ENCODE measurements at places on chromosomes 12 and 14.

GRCh38 chr14:60648249-60648933, 886 bp downstream of the SIX1 start:
- DNase-seq: no peak

GRCh38 chr12:118347916-118348315, 24.8 kb downstream of the TAOK3 start:
- DNase-seq: no peak

DNA sequence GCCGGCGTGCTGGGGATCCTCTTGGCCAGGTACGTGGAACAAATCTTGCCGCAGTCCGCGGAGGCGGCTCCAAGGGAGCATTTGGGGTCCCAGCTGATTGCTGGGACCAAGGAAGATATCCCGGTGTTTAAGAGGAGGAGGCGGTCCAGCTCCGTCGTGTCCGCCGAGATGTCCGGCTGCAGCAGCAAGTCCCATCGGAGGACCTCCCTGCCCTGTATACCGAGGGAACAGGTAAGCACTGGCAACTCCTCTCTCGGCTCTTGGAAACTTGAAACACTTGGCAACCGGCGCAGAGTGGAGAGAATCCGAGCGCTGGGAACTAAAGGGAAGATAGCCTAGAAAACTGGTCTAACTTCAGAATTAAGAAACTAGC, 1.7 kb downstream of the PDE3A start:
- no peak for DNase-seq

- no peak for DNase-seq
These were observed 126.9 kb downstream of the TTC8 start for GRCh38 chr14:88951370-88951769.

GRCh38 chr12:103647267-103647666, 60.2 kb downstream of the STAB2 start:
- DNase-seq: peak; percentile 98

DNA sequence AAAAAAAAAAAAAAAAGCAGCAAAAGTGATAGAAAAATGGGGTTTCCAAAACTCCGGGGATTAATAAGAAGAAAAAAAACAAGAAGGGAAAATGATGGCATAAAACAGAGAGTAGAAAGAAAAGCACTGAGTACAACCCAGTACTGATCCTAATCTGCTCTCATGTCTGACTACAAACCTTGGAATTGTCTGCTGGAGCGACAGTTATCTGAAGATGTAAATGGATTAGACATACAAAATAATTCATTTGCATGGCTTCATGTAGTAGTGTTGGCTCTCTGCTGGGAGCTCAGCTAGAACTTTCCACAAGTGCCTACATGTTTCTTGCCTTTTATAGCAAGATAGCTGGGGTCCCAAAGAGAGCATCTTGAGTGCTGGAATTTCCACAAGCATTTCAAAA, 34.2 kb downstream of the ZCRB1 start:
- no peak for DNase-seq

DNA sequence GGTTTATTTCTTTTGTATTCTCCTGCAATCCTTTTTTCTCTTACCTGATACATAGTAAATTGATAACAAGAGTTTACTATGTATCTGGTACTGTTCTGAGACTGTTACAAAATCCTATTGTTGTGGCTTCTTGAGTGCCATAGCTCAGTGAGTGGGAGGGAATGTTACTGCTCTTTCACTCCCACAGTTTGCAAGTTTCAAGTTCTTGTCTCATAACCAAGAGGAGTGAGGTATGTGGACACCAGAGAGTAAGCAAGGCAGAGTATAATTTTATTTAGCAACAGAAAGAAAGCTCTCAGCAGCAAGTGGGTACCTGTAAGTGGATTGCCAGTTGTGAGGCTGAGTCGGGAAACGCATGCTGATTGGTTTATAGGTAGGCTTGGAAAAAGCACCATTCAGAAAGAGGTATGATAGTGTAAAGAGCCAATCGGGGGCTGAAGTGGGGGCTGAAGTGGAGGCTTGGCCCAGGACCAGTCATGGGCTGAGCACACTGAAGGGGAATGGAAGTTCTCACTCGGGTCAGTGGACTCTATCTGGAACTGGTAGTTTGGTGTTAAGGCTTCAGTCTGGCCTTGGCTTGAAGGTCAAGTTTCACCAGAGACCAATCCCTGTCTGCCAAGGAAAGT, 850.8 kb downstream of the TMTC2 start:
- DNase-seq: no peak

DNA sequence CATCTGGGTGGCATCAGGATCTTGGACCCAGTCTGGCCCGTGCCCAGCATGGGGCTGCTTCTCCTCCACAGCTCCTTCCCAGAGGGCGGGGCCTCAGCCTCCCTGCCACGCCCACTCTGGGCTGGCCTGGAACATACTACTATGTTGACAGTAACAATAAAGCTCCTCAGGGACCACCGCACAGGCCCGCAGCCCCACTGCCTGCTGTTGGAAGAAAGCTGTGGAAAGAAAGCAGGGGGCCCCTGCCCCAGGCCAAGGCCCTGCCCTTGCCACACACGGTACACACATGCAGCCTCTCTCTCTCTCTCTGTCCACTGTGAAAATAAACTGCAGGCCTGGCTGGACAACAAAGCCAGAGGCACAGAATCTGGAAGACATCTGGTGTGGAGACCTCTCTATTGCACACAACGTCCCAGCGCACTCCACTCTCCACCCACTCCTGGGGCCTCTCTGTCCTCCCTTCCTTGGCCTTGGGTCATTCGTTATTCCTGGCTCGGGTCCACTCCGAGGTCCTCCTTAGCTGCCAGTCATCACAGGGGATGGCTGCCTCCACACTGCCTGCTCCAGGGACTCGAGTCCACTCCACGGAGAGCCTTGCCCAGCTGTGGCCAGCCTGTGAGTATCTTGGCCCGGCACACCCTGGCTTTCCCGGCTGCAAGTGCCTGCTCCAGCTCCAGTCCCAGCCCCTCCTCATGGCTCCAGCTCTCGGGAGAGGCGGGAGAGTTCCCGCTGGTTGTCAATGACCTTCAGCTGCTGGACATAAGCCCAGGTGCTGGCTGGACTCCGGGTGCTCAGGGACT, 11.8 kb upstream of the ENDOU start:
- peak; percentile 40 for DNase-seq

DNA sequence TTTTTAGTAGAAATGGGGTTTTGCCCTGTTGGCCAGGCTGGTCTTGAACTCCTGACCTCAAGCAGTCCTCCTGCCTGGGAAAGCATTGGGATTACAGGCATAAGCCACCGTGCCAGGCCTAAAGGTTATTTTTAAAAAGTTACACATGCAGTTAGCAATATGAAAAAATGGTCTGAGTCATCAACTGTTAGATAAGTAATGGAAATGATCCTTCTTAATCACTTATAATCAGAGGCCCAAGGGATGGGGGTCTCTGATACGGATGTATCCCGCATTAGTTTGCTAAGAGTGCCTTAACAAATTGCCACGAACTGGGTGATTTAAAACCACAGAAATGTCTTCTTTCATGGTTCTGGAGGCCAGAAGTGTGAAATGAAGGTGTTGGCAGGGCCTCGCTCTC, 54.1 kb upstream of the FERMT2 start:
- DNase-seq: no peak

- no peak for DNase-seq
These were observed 8.7 kb downstream of the PGAM5 start for GRCh38 chr12:132719141-132719953.

DNA sequence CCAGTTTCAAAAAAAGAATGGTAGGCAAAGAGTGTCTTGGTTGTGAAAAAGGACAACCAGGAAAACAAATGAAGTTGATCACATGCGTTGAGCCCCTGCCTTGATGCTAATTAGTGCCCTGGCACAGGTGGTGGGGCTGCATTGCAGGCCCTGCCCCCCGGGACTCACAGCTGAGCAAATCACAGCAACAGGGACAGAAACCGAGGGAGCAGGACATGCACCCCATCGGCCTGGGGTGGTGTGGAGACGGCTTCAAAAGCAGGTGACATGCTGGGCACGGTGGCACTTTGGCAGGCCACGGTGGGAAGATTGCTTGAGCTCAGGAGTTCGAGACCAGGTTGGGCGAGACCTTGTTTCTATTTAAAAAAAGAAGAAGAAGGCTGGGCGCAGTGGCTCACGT, 1.1 kb upstream of the PAPLN start:
- DNase-seq: no peak

- peak; percentile 58 for DNase-seq
These were observed 131.1 kb upstream of the SLC38A2 start for GRCh38 chr12:46503637-46504175.

DNA sequence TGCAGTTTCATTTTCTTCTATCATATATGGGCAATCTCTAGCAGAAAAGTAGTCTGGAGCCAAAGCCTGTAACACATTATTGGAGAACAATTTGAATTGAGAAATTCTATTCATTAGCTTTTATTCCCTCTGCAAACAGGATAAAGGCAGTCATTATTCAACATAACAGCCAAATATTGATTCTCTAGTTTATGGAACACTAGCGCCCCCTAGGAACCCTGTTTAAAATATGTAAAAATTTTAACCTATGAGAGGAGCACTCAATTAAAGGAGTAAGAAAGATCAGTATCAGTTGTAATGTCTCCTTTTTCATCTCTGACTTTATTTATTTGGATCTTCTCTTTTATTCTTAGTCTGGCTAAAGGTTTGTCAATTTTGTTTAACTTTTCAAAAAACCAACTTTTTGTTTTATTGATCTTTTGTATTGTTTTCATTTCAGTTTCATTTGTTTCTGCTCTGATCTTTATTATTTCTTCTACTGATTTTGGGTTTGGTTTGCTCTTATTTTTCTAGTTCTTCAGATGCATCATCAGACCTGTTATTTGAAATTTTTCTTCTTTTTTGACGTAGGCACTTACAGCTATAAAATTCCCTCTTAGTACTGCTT, 4.8 kb upstream of the LMNTD1 start:
- DNase-seq: peak; percentile 44

- peak; percentile 50 for DNase-seq
These were observed 180.8 kb downstream of the EFCAB11 start for GRCh38 chr14:89773644-89774316.

- peak; percentile 60 for DNase-seq
These were observed 38.3 kb downstream of the SLC6A15 start for GRCh38 chr12:84874125-84874824.

DNA sequence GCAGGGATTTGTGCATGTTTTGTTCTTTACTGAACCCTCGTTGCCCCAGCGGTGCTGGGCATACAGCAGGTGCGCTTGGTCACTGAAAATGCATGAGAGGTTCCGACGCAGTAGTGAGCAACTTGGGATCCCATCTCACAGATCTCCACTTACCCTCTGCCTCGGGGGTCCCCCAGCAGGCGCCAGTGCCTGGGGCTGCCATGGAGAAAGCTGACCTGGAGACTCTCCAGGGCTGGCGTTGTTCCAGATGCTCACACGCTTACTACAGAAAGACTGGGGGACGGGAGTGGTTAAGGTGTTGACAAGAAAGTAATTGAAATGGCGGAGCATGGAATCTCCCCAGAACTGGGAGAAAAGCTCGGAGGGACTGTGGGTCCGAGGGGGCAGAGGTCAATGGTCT, 14.2 kb downstream of the GLT1D1 start:
- DNase-seq: no peak

DNA sequence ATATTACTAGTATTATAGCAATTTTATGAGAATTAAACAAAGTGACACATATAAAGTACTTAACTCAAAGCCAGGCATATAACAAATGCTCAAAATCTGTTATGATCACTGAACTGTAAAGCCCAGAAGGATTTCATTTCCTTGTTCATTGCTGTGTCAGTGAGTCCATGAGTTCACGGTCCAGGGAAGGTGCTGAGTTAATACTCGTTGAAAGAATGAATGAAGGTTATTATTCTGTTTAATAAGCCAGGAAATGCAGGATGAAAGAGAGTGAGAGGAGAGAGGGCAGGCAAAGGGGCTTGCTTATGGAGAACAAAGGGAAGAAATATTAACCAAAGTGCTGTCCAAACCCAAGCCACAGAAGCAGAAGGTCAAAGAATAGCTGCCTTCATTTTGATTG, 40.2 kb upstream of the NT5DC3 start:
- DNase-seq: no peak

GRCh38 chr12:83042441-83043200, 355.9 kb downstream of the TMTC2 start:
- peak; percentile 38 for DNase-seq

GRCh38 chr12:54220092-54220557, 31.3 kb upstream of the SMUG1 start:
- DNase-seq: peak; percentile 75

DNA sequence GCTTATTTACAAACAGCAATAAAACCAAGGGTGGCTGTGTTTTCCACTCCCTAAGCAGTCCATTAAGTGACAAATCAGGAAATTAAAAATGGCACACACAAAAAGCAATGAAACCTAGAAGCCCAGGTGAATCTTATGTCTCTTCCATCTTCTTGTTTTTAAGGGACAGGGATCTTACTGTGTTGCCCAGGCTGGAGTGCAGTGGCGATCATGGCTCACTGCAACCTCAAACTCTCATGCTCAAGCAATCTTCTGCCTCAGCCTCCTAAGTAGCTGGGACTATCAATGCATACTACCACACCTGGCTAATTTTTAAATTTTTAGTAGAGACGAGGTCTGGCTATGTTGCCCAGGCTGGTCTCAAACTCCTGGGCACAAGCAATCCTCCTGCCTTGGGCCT, 52.4 kb upstream of the CERS5 start:
- DNase-seq: no peak

GRCh38 chr12:123808167-123808566, 46.1 kb downstream of the DNAH10 start:
- peak; percentile 25 for DNase-seq

- DNase-seq: no peak
These were observed 28.2 kb downstream of the CACNA2D4 start for GRCh38 chr12:1890119-1890703.

DNA sequence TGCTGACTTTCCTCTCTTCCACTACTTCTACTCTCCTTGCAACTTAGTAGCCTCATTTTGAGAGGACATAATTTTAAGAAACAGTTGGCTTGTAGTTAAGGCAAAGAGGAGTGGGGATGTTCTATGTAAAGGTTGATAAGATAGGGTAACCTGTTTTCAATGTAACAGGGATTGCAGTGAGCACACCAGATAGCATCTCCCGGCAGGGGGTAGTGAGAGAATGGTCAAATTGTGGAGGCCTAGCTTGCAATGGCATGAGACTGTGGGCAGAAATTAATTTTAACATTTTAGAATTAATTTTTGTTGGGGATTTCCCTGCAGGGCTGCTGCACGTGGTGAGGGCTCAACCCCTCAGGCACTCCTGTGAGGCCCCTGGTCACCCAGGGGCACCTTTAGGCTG, 41.4 kb downstream of the KLRG1 start:
- no peak for DNase-seq

- peak; percentile 47 for DNase-seq
These were observed 2.0 kb upstream of the STON2 start for GRCh38 chr14:81402123-81402495.

- DNase-seq: peak; percentile 63
These were observed 96.3 kb upstream of the EEA1 start for GRCh38 chr12:93025145-93026103.

DNA sequence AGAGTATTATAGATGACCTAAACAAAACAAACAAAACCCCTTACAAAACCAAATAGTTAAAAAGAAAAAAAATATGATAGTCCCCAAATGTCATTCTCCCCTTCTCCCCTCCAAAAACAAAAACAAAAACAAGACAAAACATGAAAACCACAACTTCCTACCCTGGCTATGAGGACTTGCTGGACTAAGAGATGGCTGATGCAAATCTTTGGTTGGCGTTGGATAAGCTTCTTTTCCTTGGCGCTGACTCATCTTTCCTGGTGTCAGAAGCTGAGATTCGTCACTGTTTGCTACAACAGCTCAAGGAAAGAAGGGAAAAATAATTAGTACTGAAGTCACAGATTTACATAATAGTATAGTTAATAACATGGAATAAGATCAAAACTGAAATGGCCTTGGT, 102.5 kb upstream of the BBS10 start:
- peak; percentile 80 for DNase-seq
